ENCODE measurements at places on chromosomes 7 and 10. TPM values are rescaled to one million over a fixed set of nuclear protein-coding genes. Genes with fewer than 3 reads are reported as not detected.

MACROH2A2 gene
- total RNA-seq = 0.36 TPM

RAMP3 gene
- not detected for total RNA-seq

OR2A12 gene
- not detected for total RNA-seq

LBX1 gene
- total RNA-seq = not detected

C7orf57 gene
- 0.09 TPM for total RNA-seq

OR2A42 gene
- 0.09 TPM for total RNA-seq

PDLIM1 gene
- 43.1 TPM for total RNA-seq

CHN2 gene
- total RNA-seq = under 0.01 TPM

GIMAP8 gene
- 60.6 TPM for total RNA-seq

GIMAP4 gene
- total RNA-seq = 135 TPM
